Placental pericyte (primary cell): ENCODE measurements at places on chromosomes 6 and 20. TPM values are rescaled to one million over a fixed set of nuclear protein-coding genes. Genes with fewer than 3 reads are reported as not detected.

Gene GJA10
- total RNA-seq: not detected in 2 replicates

Gene MAP3K7
- 40.3 and 47.1 TPM in 2 replicates for total RNA-seq

Gene DOK5
- 0.14 and 0.66 TPM in 2 replicates for total RNA-seq

Gene TSHZ2
- under 0.01 and 1.3 TPM in 2 replicates for total RNA-seq

Gene RBM24
- total RNA-seq: 0.88 and 9.3 TPM in 2 replicates

Gene FILIP1
- 0.43 and 1.3 TPM in 2 replicates for total RNA-seq

Gene NKX2-2
- not detected in 2 replicates for total RNA-seq

Gene TMC2
- not detected in 2 replicates for total RNA-seq

Gene FERMT1
- total RNA-seq: 0.88 and 7.3 TPM in 2 replicates
